ENCODE measurements at places on chromosomes 12 and 14. TPM values are rescaled to one million over a fixed set of nuclear protein-coding genes. Genes with fewer than 3 reads are reported as not detected.

The AQP6 gene
- 0.77 TPM for total RNA-seq

DNA sequence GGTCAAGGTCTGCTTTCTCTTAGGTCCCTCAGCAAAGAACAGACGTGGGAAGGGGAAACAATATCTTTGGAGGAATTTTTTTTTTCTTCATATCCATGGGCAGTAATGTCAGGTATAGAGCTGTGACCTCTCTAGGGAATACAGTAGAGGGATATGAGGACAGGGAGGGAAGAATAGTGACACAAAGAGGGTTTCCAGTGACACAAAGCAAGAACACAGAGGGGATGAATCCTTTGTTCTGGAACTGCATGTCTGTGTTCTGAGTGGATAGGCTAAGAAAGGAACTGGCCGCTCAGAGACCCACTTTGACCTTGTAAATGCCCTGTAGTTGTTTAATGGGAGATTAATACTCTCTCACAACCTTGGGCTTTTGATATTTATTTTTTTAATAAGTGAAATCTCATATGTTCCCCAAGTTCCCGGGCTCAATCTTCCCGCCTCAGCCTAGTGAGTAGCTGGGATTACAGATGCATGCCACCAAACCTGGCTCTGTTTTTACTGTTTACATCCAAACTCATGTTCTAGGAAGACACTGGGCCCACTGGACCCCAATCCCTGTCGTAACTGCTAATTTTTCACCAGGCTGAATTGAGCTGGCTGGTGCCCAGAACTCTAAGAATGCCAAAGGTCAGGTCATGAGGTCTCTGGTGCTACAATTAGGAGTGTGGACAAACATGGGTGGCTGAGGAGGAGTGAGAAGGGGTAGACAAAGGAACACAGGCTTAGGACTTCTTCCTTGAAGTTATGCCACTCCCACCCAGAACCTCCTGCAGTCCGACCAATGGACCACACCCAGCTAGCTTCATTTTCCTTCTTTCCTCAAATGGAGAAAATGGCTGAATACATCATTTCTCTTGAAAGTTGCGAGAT is 9.1 kb upstream of the PLEKHH1 start:
- no peak for DNase-seq

DNA sequence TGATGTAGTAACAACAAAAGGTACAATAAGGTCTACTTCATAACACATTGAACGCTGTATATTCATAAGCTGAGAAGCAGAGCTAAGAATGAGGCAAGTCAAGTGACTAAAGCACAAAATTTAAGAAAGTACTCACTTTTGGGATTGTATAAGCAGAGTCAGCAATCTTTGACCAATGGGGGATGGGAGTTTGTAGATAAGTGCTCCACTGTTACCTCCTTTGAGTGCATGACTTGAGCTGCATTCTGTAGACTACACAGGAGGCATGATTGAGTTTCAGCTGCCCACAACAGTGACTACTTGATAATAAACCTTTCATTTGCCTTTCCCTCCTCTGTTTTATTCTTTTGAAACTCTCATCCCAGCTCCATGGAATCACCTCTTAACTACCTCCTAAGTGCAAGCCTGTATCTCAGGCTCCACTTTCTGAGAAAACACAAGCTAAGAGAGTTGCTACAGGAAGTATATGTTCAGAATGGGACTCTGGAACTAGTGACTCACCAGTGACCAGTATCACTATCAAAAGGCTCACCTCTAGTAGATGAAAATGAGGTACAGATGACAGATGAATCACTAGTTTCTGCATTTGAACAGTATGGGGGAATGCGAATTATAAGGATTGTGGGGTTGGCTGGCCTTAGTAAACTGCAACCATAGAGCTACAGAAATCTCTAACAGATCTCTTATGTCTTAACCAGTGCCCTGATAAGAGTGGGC is 49.2 kb downstream of the SLC35F4 start:
- no peak for DNase-seq

- DNase-seq = no peak
These were observed 61.8 kb downstream of the FBXO33 start for GRCh38 chr14:39370415-39370814.

GRCh38 chr14:67187826-67188225 is 1.4 kb upstream of the GARIN2 start:
- no peak for DNase-seq

GRCh38 chr12:108731866-108732461 is 646 bp upstream of the CORO1C start:
- peak; percentile 100 for DNase-seq
